ENCODE measurements at places on chromosomes 13 and 19. TPM values are rescaled to one million over a fixed set of nuclear protein-coding genes. Genes with fewer than 3 reads are reported as not detected.

YJEFN3 gene
- 29.9 TPM for polyA plus RNA-seq

FBXL12 gene
- 49.7 TPM for polyA plus RNA-seq

ZAR1L gene
- not detected for polyA plus RNA-seq

U2AF1L4 gene
- 45.5 TPM for polyA plus RNA-seq

TMEM238 gene
- polyA plus RNA-seq: 1.7 TPM

CYP2F1 gene
- not detected for polyA plus RNA-seq

NALCN gene
- not detected for polyA plus RNA-seq

DNA sequence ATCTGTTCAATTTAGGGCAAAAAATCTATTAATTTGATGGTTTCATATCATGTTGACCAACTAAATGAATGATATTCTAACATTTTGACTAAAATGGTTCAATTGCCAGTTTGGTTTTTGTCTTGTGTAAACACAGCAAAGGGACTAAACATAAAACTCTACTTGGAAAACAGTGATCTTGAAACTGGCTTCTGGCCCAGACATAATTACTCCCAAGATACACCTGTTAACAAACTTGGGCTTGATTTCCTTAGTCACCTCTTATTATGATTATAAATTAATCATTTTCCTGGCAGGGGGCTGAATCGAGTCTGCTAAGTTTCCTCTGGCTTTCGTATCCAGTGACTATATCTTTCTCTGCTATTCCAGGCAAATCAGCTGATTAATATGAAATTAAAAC is 78.0 kb upstream of the OXGR1 start:
- DNase-seq: no peak

GRCh38 chr13:112442483-112443090 is 66.4 kb downstream of the SPACA7 start:
- no peak for DNase-seq

DNA sequence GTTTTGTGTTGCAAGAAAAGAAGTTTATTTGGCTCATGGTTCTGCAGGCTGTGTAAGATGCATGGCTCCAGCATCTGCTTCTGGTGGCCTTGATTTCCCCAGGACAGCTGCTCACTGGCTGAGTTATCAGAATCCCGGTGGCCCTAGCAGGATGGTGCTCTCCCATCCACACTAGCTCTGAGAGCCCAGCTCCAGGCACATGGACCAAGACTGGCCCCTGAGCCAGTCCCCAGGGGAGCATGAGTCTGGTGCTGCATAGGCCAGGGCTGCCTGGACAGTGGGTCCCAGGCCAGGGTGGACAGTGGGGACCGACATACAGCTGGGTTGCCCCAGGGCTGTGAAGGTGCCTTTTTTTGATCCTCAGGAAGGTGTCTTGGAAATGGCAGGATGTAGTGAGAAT is 10.4 kb downstream of the ADGRE2 start:
- DNase-seq: no peak

- DNase-seq: no peak
These were observed 3.9 kb downstream of the CCDC194 start for GRCh38 chr19:17389957-17390664.

DNA sequence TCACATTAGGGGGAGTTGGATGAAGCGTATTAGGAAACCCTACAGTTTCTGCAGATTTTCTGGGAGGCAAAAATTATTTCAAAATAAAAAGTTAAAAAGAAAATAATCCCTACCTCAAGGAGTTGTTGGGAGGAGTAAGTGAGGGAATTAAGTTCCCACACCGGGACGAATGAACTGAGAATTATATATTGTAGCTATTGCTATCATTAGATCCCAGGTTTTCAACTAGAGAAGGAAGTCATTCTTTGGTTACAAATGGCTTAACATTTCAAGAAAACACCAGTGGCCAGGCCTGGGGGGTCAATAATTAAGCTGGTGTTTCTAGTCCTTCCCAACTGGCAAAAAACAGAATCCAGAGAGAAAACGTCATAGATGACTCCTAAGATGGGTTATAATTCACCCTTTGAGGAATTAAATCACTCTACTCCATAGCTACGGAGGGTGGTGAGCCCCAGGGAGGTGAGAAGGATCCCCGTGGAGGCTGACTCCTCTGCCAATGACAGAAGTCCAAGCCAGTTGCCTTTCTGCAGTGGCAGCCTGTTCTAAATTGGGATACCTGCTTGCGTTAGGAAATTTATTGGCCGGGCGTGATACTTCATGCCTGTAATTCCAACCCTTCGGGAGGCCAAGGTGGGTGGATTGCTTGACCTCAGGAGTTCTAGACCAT is 1.2 kb upstream of the MYDGF start:
- DNase-seq: no peak

All from cardiac muscle cell (in vitro differentiated cells and primary cell).